ENCODE measurements at places on chromosomes 13 and 19.

DNA sequence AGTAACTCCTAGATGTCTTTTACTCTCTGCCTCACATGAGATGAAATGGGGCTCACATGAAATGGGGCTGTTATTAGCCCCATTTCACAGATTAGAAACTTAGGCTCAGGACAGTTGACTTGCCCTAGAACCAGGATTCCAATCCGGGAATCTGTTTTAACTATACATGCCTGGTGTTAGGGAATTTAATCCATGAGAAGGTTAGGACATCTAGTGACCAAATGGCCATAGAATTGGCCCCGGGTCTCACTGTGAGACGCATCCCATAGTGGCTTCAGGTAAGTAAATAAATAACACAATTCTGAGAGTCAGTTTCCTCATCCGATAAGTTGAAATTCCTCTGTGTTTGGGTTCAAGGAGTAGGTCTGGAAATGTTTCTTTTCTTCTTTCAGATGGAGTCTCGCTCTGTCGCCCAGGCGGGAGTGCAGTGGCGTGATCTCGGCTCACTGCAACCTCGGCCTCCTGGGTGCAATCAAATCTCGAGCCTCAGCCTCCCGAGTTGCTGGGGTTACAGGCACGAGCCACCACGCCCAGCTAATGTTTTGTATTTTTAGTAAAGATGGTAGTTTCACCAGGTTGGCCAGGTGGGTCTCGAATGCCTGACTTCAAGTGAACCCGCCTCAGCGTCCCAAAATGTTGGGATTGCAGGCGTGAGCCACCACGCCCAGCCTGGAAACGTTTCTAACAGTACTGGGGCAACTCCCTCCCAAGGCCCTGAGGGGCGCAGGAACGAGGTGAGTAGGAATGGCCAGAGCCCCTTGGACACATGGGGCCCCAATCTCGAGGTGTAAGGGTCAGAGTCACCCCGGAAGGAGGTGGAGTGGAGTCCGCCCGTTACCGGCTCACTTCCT, 1.2 kb upstream of the ZNF574 start:
- no peak for DNase-seq

GRCh38 chr13:39699274-39699673, 43.8 kb downstream of the COG6 start:
- no peak for DNase-seq

DNA sequence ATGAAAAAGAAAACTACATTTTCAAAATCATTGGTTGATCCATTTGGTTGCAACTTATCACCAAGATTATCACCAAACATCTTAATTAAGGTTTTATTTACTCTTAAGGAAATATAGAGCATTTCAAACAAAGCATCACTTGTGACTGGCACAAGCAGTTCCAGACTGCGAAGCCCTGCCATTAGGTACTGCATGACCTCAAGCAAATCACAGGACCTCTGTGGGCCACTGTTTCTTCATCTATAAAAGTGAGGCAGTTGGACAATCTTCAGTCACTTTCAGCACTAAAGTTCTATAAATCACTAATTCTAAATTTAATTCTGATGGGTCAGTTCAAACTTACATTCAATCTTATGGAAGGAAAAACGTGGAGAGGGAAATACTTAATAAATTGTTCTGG, 2.0 kb downstream of the ELF1 start:
- no peak for DNase-seq

GRCh38 chr19:32936065-32936464, 35.7 kb downstream of the CEP89 start:
- DNase-seq = no peak

GRCh38 chr19:2173767-2174577, 10.2 kb downstream of the DOT1L start:
- no peak for DNase-seq

- DNase-seq = no peak
Measured at GRCh38 chr19:45716359-45717130, 14.2 kb downstream of the FBXO46 start.

DNA sequence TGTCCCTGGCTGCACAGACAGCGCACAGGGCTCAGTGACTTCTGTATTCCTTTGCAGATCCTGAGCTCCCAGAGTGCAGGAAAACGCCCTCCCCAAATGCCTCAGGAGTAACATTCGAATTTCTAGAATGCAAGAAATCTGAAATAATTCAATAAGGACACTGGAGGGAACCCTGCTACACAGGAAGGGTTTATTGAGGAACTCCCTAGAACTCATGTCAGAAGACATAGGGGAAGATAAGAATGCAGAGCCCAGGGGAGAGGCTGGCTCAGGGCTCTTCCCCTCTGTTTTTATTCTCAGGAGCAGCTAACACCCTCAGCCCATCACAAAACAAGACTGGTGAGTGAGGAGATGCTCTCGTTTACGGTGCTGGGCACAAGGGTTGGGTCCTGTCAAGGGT, 6.8 kb downstream of the LILRA1 start:
- no peak for DNase-seq

GRCh38 chr19:51689751-51690453, 3.2 kb upstream of the SPACA6 start:
- DNase-seq = no peak

- no peak for DNase-seq
Measured at GRCh38 chr13:46543287-46543686, 9.7 kb upstream of the LRCH1 start.

DNA sequence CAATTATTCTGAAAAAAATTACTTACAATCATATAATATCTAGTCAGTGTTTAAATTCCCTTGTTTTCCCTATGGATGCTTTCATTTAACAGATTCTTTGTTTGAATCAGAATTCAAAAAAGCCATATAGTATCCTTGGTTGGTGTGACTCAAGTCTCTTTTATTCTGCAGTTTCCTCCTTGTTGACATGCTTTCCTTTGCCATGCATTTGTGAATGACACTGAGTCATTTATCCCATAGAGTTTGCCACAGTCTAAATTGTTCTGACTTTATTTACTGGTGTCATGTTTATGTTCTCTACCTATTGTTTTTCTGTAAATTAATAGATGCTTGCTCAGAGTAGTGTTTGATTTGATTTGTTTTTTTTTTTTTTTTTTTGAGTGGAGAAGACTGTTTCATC, 893.8 kb upstream of the SLC10A2 start:
- no peak for DNase-seq

DNA sequence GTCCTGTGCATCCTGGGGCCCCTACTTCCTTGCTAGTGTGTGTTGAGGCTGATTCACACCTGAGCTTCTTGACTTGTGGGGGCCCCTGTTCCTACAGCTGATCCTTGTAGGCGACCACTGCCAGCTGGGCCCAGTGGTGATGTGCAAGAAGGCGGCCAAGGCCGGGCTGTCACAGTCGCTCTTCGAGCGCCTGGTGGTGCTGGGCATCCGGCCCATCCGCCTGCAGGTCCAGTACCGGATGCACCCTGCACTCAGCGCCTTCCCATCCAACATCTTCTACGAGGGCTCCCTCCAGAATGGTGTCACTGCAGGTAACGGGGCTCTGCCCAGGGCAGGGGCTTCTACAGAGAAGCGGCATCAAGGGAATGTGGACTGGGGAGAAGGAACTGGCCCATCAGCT, 25.5 kb downstream of the UPF1 start:
- no peak for DNase-seq

GRCh38 chr13:67614579-67614978, 384.4 kb upstream of the PCDH9 start:
- no peak for DNase-seq
